Spinal cord (tissue), 10 donors: ENCODE measurements at places on chromosomes 7 and 10. TPM values are rescaled to one million over a fixed set of nuclear protein-coding genes. Genes with fewer than 3 reads are reported as not detected.

AOAH gene
- total RNA-seq: 8.1 TPM

PCLO gene
- total RNA-seq: 19.7 TPM

SRI gene
- total RNA-seq: 175 TPM

PTPRE gene
- total RNA-seq: 36.5 TPM

ABCC2 gene
- total RNA-seq: 0.50 TPM

TAF3 gene
- 3.8 TPM for total RNA-seq

PRLHR gene
- total RNA-seq: 0.22 TPM

FAM241B gene
- total RNA-seq: 5.1 TPM

AKR1B15 gene
- total RNA-seq: 0.17 TPM

C10orf62 gene
- total RNA-seq: 0.50 TPM

TMEM229A gene
- total RNA-seq: 0.55 TPM

ERCC6 gene
- 15.7 TPM for total RNA-seq

CDC14C gene
- not detected for total RNA-seq

NPY gene
- total RNA-seq: 15.2 TPM

MSRB2 gene
- 25.1 TPM for total RNA-seq

CHAT gene
- 2.9 TPM for total RNA-seq

IDI2 gene
- not detected for total RNA-seq

CTAGE8 gene
- 2.6 TPM for total RNA-seq

ATE1 gene
- 60.7 TPM for total RNA-seq
